ENCODE measurements at places on chromosomes 7 and 10.

DNA sequence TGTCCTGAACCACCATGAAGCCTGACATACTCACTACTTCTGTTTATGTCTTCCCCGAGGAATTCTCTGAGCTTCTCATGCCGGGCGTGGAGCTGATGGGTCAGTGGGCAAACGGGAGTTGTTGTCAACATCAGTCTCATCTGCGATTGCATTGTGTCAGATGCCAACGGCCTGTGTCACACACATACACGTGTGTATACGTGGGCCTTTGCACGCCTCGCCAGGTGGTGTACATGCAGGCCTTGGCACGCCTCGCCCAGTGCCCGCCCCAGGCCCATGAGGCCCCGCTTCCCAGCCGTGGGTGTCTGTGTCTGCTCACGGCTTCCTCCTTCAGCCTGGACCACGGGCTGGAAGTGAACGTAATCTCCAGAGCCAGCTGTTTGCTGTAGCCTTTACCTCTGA is 7.5 kb upstream of the CSGALNACT2 start:
- no peak for DNase-seq

DNA sequence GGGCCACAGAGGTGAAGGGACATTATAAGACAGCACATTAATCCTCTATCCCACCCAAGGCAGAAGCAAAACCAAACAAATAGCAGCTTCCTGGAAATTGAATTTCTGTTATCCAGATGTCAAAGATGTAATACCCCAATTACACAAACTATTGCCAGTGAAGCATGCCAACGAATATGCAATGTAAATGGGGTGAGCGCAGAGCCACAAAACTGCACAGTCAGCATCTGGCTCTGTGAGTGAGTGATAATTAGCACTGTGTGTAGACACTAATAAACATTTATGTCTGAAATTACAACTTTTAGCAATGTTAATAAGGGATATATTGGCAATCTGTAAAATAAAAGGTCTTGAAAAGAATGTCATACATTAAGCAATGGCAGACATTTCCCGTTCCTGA is 3.2 kb downstream of the BEND7 start:
- DNase-seq, result no peak

DNA sequence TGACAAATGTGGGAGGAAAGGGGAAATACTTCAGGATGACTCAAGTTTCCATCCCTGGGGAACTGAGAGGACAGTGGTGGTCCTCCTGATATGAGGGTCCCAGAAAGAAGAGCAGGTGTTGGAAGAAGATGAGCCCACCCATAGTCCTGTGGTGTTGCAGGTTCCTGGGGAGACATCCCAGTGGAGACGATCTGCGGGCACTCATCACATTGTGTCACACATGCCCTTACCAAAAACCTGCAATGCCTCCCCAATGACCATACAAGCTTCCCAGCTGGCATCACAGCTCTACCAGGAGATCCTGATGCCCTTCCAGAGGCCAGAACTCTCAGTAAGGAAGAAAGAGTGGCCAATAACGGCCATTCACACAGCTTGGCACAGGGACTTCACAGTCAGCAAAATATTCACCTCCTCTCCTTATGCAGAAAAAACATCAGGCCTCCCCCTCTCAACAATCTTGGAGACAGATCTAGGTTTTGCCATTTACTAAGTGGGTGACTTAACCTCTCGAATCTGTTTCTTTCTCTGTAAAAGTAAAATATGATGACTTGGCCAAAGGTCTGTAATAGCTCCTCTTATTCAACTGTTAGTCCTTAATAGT is 9.0 kb downstream of the PUS7 start:
- no peak for DNase-seq

- DNase-seq, result no peak
Observed at GRCh38 chr10:60594476-60595051, 183.7 kb upstream of the CDK1 start.

DNA sequence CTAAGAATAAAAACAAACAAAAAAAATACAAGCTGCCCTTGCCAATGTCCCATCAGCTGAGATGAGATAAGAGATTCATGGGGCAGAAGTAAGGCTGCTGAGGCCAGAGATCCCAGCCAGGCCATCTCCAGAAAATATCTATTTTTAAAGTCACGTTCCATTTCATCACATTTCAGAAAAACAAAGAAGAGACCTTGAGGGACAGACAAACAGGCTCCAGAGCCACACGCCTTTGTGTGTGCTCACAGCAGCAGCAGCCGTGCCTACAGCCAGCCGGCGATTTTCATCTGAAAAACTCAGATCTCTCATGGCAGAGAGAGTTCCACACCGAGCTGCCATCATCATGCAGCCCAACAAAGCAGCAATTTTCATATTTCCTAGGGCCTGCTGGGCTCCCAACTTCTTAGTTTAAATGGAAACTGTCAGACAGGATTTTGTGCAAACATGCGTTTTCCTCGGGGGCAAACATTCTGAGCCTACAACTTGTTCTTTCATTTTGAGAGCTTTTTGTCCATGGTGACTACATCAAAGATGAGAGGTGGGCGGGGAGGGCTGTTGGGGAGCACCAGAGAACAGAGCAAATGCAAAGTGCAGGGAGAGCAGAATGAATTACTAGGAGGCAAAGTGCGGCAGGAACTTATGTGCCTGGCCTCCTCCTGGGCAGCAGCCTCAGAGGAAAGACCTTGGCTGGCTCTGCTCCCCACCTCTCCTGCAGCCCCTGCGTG is 38.8 kb downstream of the DLG5 start:
- DNase-seq, result no peak

GRCh38 chr10:78078539-78079330 is 45.1 kb downstream of the RPS24 start:
- no peak for DNase-seq

- no peak for DNase-seq
Observed at GRCh38 chr7:155299535-155300202, 2.0 kb downstream of the INSIG1 start.

DNA sequence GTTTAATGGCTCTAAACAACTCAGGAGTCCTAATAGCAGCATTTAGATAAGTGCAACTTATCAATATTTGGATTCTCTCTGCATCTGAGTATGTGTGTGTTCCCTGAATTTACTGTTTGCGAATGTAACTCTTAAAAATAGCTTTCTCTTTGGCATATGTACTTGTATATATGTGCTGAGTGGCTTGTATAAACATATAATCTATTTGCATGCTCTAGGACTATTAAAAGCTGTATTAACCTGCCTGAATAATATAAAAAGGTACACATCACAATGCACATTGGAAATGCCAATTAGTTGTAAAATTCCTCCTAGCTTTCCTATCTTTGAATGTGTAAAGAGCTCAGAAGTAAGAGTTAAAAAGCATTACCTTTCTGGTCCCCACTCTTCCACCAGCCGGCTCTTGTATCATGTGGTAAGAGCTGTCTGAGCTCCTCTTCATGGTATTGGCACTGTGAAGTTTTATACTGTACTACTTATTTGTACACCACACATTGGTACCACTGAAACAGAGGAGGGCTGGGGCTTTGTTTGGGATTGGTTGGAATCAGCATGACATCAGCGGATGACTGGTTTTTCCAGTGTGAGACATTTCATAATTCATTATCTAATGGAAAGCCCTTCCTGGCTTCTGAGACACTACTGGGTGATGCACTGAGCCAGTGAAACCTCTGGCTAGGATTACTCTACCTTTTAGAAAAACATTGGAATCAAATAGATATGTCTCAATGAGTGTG is at the start of gene INHBA:
TSS of gene INHBA (minus strand) at position 456 of the 737 bp plus-strand sequence. CDS start 2,716 bp downstream, outside the sequence.
- no peak for DNase-seq

GRCh38 chr7:111835066-111835465 is 272.8 kb upstream of the IMMP2L start:
- peak; percentile 11 for DNase-seq

DNA sequence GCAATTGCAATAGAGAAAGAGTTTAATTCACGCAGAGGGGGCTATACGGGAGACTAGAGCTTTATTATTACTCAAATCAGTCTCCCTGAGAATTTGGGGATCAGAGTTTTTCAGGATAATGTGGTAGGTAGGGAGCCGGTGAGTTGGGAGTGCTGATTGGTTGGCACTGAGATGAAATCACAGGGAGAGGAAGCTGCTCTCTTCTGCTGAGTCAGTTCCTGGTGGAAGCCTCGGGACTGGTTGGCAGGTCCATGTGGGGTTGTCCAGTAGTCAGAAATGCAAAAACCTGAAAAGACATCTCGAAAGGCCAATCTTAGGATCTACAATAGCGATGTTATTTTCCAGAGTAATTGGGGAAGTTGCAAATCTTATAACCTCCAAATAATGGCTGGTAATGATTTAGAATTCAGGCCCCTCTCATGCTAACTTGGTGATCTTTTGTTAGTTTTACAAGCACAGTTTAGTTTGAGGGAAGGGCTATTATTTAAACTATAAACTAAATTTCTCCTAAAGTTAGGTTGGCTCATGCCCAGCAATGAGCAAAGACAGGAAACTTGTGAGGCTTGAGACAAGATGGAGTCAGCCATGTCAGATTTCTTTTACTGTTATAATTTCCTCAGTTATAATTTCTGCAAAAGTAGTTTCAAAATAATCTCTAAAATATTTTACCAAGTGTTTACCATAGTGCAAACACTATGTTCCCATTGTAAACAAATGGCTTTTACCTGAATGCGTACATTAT is 39.4 kb upstream of the SLC25A13 start:
- no peak for DNase-seq
